Stimulated activated CD8-positive, alpha-beta memory T cell treated with anti-CD3 and anti-CD28 coated beads, Interleukin-12 subunit alpha, Interleukin-12 subunit beta, amount 100 ng/mL, for 4 hours (primary cell): ENCODE measurements at places on chromosomes 1 and 21.

GRCh38 chr21:42850866-42851391, 28.4 kb downstream of the WDR4 start:
- DNase-seq, result no peak

- no peak for DNase-seq
Observed at GRCh38 chr21:44958471-44959191, 18.8 kb downstream of the SLX9 start.

DNA sequence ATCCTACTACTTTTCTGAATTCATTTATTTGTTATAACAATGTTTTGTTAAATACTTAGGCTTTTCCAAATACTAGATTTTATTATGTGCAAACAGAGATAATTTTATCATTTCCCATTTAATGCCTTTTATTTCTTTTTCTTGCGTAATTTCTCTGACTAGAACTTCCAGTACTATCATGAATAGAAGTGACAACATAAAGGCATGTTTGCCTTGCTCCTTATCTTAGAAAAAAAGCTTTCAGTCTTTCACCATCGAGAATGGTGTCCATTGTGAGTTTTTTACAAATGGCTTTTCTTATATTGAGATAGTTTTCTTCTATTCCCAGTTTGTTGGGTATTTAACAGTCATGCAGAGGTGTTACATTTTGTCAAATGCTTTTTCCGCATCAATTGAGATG, 453.1 kb upstream of the ZP4 start:
- DNase-seq, result no peak

- DNase-seq, result no peak
Observed at GRCh38 chr21:39116761-39117439, 66.4 kb downstream of the PSMG1 start.

GRCh38 chr1:4698911-4699310, 44.5 kb downstream of the AJAP1 start:
- DNase-seq, result no peak

DNA sequence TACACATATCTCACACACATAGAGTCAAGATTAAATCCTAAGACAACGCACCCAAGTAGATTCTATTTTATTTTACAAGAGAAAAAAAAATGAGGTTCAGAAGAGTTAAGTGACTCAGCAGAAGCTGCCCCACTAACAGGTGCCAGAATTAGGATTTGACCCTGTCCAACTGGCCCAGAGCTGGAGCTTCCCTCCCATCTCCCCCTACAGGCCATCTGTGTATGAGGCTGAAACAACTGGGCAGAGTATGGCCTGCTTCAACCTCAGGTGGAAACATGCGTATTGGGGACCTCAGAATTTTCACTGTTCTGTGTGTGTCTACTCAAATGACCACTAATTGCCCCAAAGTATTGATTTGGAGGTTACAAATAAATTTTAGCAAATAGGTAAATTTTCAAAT, 29.9 kb downstream of the PSMG1 start:
- no peak for DNase-seq
